ENCODE measurements at places on chromosomes 16 and 17.

GRCh38 chr16:12951392-12951791 is 50.0 kb downstream of the SHISA9 start:
- ATAC-seq = no peak

- no peak for ATAC-seq
Observed at GRCh38 chr16:23754594-23755483, at the start of gene CHP2. Gene CHP2 (plus strand): TSS chr16:23755026. CDS start chr16:23755050, 24 bp downstream.

DNA sequence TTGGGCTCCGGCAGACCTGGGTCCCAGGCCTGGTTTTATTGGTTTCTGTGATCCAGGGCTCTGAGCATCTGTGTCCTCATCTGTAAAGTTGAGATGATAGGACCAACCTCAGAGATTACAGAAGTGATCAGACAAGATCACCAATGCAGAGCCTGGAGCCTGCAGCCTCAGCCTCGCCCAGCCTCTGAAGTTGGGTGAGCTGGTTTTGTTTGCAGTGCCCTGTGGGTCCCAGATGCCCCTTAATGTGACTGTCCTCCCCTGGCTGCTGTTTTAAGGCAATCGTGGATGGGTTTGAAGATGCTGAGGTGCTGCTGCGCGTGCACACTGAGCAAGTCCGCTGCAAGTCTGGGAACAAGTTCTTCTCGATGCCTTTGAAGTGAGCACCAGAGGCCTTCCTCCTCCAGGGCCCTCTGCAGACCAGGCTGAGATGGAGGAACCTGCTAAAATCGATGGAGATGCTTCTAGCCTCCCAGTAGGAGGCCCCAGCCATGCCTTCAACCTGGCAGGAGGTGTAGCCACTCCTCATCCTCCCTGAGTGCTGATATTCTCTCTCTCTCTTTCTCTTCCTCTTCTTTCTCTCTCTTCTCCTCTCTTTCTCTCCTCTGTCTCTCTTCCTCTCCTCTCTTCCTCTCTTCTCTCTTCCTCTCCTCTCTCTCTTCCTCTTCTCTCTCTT is 5.6 kb upstream of the MMP15 start:
- no peak for ATAC-seq

DNA sequence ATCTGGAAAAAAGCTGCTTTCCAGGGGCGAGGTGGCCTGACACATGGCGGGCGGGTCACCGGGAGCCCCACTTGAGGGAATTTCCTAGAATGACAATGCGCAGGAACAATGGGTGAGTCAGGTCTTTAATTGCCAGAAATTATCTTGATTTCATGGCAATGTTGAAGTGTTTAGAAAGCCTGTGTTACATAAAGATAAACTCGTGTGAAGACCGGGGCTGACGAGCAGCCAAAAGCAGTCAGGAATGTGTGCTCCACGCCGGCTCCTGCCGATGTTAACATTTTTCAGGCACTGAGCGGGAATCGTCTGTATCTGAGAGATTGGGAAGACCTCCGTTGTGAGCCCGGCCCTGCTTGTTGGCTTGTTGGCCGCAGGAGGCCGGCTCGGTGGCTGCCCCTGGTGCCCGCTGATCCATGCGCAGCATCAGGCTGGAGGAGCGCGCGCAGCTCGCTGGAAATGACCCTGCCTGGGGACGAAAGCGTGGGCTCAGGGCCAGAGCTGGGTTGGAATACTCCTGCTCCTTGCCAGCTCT is 353.1 kb downstream of the FOXL1 start:
- ATAC-seq = peak; percentile 44

DNA sequence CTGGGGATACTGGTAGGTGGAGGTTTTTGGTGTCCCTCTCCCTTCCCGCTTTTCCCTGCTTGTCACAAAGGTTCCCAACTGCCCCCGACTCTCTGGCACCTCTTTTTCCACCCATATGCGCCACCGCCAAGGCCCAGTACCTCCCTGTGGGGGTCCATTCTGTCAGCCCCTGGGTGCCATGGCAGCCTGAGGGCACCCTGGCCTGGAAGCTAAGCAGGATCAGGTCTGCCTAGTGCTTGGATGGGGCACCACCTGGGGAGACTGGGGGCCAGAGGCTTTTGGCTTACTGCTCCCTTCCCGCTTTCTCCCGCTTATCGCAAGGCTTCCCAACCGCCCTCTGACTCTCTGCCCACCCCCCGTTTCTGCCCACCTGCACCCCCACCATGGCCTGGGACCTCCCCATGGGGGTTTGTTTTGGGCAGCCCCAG is 2286.4 kb downstream of the TP53TG3F start:
- ATAC-seq = no peak

- no peak for ATAC-seq
Observed at GRCh38 chr17:82587234-82588086, 60.8 kb downstream of the WDR45B start.

DNA sequence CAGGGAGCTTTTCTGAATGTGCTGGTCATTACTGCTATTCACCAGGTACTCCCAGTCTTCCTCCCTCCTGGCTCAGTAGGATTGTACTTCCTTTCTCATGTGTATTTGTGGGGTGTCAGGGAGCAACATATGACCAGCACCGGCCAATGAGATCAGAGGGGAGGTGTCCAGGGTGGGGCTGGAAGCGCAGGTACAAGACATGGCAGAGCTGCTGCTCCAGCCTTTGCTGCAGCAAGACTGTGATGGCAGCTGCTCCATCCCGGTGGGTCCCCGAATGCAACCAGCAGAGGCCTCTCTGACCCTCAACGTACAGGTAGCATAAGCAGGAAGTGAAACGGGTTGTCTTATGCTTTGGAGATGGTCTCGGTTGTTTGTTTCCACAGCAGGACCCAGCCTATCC is 53.8 kb upstream of the CACNG5 start:
- ATAC-seq = no peak

- peak; percentile 31 for ATAC-seq
Observed at GRCh38 chr16:67445913-67446907, 15.3 kb downstream of the HSD11B2 start.

- ATAC-seq = no peak
Observed at GRCh38 chr17:62923258-62924150, 42.5 kb upstream of the TANC2 start.

DNA sequence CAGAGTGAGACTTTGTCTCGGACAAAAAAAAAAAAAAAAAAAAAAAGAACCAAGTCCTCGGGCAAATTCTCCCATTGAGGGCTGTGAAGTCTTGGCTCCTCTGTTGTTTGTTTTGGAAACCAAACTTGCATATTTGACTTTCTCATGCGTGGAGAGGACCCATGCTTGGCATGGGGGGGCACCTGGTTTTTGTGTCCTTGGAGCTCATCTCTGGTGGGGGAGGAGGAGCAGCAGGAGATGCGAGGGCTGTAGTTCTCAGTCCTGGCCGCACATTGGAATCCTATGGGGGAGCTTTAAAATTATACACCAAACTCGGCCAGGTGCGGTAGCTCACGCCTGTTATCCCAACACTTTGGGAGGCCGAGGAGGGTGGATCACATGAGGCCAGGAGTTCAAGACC is 74.5 kb downstream of the ABCC6 start:
- ATAC-seq = no peak

- ATAC-seq = no peak
Observed at GRCh38 chr16:50932348-50932935, 190.6 kb downstream of the CYLD start.
